ENCODE measurements at places on chromosomes 6 and 20.

GRCh38 chr20:3819411-3820047, 818 bp upstream of the AP5S1 start:
- no peak for DNase-seq

DNA sequence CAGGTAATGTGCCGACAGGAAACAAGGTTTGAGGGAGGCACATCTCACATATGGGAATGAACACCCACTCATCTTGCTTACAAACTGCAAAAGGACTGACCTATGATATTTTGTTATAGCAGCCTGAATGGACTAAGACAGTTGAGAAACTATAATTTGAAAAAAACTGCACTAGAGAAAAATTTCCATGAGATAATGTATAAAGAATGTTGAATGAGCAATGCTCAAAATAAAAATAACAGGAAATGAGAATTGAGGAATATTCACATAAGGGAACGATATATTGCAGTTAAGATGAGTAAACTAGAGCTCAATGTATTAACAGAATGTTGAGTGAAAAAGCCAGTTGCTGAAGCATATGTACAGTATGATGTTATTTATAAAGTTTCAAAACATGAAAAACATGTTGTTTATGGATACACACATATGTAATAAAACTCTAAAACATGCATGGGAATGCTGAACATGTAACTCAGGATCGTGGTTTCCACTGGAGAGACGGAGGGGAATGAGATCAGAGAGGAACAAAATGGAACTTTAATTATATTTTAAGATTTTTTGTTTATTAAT, 6.3 kb upstream of the TBC1D22B start:
- no peak for DNase-seq

DNA sequence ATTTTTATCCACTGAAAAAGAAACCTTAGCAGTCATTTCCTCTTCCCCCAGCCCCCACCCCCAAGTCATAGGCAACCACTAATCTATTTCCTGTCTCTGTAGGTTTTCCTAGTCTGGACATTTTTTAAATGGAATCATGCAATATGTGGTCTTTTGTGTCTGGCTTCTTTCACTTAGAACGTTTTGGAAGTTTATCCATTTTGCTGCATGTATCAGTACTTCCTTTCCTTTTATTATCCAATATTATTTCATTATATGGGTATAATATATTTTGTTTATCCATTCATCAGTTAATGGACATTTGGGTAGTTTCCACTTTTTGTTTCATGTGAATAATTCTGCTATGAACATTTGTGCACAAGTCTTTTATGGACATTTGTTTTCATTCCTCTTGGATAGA, 99.3 kb upstream of the BMP5 start:
- no peak for DNase-seq

DNA sequence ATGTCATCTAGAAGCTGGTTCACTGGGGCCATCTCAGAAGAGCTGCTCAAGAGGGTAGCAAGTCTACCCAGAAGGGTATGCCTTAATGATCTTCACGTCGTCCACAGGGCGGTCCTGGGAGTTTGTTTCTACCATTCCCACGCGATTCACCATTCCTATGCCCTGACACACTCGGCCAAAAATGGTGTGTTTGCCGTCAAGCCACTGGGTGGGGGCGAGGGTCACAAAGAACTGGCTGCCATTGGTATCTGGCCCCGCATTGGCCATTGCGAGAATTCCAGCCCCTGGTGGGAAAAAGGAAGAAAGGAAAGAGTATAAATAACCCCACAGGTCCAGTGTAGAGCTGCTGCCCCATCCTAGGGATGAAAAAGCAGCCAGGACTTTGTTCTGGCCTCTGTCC, 16.5 kb upstream of the CPNE5 start:
- DNase-seq, result no peak

GRCh38 chr20:7410150-7410549, 530.1 kb downstream of the HAO1 start:
- DNase-seq, result no peak

GRCh38 chr6:11370191-11371018, 137.9 kb upstream of the NEDD9 start:
- no peak for DNase-seq

DNA sequence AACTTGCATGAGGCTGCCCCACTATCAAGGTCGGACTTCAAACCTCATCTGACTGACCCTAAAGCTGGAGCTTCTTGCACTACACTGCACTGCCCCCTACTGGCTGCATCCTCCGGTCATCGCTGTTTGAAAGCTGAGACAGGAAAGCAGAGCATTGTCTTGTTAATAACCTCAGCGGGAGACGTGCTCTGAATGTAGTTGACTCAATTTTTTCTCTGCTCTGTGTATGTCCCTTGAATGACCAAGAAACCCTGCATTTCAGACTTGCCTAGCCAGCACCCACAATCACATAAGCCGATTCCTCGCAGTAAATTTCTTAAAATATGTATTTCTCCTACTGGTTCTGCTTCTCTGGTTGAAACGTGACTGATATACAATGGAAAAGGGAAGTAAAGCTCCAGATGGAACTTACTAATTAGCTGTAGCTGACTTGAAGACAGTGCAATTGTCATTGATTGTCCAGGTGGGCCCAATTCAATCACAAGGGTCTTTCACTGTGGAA, 27.8 kb downstream of the TCF21 start:
- peak; percentile 73 for DNase-seq

- no peak for DNase-seq
Measured at GRCh38 chr20:40519918-40520317, 169.1 kb downstream of the MAFB start.

DNA sequence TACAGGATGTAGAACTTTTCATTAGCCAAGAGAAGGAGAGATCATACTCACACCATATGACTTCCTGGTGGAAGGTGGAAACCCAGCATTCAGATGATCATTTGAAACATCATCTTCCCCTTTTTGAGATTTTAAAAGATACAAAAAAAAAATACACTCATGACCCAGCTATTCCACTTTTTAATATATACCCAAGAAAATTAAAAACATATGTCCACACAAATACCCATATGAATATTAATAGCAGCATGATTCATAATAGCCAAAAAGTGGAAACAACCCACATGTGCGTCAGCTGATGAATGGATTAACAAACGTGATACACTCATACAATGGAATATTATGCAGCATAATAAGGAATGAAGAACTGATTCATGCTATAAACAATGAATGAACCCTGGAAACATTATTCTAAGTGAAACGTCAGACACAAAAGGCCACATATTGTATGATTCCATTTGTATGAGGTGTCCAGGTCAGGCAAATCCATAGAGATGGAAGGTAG, 130.0 kb upstream of the SGK1 start:
- DNase-seq, result no peak

DNA sequence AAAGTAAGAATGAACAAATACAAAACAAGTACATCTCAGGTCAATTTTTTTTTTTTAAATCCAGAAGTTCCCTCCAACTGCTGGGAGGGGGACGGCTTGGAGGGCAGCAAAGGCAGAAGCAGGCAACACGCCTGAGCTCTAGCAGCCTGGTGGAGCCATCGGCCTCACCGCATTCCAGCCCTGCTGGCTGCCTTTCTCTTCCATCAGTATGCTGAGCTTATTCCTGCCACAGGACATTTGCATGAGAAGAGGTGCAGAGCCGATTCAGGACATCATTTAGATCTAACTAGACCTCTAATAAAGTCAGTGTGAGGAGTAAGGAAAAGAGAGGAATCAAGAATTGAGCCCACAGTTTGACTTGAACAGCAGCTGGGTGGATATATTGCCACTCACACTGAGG, 318.8 kb downstream of the ZFAND3 start:
- DNase-seq, result no peak

DNA sequence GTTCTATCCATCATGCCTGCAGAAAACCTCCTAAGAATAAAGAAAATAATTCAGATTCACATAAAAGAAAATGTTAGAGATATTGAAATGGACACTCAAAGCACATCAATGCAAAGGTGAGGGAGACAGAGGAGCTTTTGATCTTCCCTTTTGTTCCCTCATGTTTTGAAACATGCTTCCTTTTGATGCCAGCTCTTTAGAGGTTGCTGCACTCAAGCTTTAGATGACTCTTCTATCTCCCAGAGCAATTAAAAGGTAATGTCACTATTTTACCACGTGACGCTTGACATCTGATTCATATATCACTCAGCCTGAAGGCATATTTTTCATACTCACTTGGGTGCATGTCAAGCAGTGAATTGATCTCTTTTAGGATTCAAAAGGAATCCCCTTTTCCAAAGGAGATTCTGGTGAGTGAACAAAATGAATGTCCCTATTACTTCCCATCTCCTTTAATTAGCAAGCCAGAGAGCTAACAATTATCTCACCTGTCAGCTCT, 1026.7 kb downstream of the KIF16B start:
- no peak for DNase-seq

GRCh38 chr6:157604816-157605215, 218.2 kb upstream of the SNX9 start:
- no peak for DNase-seq

GRCh38 chr6:17334265-17334664, 53.1 kb downstream of the RBM24 start:
- DNase-seq, result no peak
